Left colon (tissue), 2 donors: ENCODE measurements at places on chromosomes 3 and 15.

GRCh38 chr3:127444761-127445160, 145.8 kb downstream of the TPRA1 start:
- DNase-seq = no peak

DNA sequence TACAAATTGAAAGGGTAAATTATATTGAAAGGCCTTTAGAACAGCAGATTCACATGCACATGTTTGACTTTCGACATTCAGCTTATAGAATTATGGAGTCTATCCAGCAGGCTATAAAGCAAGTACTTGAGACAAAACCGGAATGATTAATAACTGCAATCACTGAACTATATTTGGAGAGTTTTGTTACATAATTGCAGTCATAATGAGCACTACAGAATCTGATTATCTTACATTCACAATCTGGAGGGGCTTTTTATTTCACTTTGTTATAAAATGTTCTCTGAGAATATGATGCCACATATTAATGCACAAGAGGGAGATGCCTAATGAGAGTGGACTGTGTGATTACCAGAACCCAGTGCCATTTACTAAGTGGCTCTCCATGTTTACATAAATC, 64.3 kb downstream of the NSUN3 start:
- no peak for DNase-seq

- DNase-seq = no peak
Observed at GRCh38 chr3:196412704-196413103, 19.5 kb downstream of the UBXN7 start.

DNA sequence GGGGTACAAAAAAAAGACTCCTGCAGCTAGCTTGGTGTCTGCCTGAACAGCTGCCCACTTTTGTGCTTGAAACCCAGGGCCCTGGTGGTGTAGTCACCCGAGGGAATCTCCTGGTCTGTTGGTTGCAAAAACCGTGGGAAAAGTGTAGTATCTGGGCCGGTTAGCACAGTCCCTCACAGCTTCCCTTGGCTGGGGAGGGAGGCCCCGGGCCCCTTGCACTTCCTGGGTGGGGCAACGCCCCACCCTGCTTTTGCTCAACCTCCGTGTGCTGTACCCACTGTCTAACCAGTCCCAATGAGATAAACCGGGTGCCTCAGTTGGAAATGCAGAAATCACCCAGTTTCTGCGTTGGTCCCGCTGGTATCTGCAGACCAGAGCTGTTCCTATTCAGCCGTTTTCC, 211.7 kb upstream of the ZPLD1 start:
- no peak for DNase-seq

- peak; percentile 66 for DNase-seq
Observed at GRCh38 chr3:71069797-71070196, 513.7 kb downstream of the FOXP1 start.

DNA sequence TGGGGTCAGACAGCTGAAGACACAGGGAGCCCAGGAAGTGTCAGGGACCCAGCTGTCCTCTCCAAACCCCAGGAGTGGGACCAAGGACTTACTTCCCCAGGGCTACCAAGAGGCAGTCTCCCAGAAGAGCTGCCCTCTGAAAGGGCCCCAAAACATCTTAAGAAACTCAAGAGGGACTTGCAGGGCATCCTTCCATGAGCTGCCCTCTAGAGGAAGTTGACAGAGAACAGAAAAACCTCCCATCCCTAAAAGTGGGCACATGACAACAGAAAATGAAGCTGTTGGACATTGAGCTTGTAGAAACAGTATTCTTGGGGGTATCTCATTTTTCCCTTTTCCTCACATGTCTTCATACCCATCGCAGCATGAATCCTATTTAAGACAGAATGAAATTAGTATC, 58.9 kb downstream of the MECOM start:
- no peak for DNase-seq

DNA sequence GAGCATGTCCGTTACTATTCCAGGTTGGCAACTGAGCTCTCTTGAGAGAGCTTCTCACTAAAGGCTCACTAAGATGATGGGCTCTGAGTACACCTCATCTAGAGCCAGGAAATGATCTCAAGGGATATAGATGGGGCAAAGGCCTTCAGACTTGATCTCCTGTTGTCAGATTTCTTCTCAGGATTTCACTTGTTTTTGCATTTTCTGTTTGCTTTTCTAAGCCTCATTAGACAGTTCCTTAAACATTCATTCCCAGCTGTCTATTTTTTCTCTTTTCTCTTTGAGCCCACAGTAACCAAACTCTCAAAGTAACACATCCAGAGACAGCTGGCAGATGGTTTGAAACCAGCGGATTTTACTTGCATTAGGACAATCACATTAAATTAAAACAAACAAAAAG, 28.4 kb upstream of the ARL8B start:
- no peak for DNase-seq

DNA sequence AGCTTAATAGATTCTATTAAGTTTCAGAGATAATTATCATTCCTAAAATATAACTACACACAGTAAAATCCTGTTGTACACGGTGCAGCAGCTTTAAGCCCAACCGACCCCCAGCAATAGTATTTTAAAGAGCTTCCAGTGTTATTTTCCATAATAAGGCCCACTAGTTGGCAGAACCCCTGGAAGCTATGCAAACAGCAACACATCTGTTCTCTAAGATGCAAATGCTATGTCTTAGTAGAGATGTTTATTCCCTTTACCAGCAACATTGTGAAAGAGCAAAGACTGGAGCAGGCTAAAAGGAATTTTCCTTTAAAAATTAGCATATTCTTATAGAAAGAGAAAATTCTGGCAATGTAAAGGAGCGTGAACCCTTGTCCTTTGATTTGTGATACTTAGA, 819.7 kb upstream of the ALCAM start:
- DNase-seq = no peak

- DNase-seq = no peak
Observed at GRCh38 chr3:55708242-55708641, 221.1 kb upstream of the WNT5A start.

GRCh38 chr3:52072020-52072419, 15.6 kb upstream of the DUSP7 start:
- DNase-seq = no peak
